ENCODE measurements at places on chromosomes 7 and 10.

DNA sequence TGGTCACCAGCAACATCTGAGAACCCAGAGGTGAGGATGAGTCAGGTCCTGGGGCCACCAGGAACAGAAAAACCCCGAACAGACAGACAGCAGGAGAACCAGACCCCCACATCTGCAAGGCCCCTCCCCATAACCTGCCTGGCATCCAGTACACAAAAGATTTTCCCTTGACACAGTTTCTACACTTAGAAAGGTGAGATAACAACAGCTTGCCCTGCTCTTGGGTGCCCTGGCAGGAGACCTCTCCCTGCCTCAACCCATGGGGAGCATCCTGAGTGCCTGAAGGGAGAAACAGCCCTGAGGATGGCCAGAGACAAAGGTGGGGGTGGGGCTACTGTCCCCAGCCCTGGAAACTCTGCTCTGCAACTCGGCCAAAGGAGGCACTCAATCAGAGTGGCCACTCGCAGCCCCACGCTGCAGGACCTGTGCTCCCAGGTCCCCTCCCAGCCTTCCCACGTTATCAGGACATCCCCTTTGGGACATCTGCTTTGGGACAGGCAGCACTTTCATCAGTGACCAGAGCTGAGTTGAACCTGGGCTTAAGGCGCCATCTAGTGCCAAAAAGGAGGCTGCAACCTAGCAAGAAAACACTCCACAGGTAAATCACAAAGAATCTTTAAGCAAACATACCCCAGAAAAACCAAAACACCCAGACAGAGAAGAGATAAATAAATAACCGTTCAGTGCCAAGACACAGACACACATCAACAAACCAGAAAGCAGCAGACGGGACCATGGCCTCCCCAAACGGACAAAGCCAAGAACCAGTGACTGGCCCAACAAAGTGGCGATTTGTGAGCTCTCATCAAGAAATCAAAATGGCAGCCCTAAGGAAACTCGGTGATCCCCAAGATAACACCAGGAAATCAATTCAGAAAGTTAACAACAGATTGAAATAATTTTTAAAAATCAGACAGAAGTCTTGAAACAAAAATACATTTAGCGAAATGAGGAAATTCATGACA, 233.7 kb downstream of the PTPRN2 start:
- no peak for DNase-seq

DNA sequence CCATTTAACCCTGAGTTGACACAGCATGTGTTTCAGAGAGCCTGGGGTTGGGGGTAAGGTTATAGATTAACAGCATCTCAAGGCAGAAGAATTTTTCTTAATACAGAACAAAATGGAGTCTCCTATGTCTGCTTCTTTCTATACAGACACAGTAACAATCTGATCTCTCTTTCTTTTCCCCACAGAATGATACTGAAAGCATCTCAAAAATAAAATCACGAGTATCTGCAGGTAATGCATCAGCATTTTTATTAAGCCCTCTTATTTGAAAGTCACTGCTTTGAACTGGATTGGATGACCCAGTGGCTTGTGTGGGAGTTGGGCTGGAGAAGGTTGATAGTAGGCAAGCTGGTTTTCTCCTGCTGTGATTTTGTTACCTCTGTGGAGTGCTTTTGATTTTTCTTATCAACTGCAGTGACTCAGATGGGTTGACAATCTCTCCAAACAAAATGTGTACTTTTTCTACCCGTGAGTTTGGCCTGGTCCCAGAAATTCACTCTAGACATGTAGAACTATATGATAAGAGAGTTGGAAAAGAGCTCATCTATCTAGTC, 253.5 kb upstream of the PRKCQ start:
- DNase-seq, result no peak

DNA sequence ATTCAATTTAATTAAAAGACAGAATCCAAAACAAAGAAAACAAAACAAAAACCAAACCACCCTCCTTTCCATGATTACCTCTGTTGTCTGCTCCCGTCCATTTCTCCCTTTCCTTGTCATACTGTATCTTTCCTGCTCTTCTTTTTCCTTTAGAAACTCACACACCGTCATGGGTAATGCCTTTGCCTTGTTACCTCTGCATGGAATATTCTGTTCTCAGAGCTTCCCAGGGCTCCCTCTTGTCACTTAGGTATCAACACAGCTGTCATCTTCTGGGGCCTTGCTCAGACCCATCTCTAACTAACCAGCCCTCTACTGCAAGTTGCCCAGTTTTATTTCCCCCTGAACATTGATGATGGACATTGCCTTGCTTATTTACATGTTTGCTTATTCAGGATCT, 30.2 kb upstream of the GIMAP8 start:
- DNase-seq, result no peak

DNA sequence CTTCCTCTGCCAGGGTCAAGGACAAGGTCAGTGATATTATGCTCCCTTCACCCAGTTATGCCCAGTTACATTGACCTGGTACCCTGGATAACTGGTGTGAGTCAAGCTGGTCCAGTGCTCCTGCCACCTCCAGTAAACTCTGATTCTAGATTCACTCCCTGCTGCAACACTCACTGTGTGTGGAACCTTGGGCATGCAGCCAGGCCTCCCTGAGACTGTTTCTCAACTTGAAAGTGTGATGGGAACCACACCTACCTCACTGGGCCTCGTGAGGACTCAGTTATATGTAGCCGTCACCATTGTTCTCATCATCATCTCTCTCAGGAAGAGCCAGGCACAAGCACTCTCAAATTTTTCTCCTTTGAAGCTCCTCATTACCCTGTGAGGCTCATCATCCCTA, 935 bp upstream of the ZNF736 start:
- no peak for DNase-seq

DNA sequence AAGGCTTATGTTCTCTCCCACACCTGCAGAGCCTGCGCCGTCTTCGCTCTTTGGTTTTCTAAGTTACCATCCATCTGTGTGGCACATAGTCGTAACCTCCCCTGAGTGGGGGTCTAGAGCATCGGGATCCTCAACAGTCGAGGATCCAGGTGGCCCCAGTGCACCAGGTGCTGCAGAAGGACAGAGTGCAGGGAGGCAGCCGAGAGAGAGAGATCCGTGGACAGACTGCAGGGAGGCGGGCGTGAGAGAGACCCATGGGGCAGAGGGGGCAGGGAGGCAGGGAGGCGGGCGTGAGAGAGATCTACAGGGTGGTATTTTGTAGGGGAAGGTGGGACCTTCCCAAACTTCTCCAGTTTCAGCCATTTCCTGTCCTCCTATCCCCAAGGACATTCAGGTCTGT, 42.3 kb downstream of the PFKP start:
- no peak for DNase-seq

- no peak for DNase-seq
Measured at GRCh38 chr7:143416565-143417149, 8.0 kb upstream of the EPHA1 start.

- no peak for DNase-seq
Measured at GRCh38 chr7:95238252-95238943, 85.9 kb downstream of the PON1 start.

All from stimulated activated CD4-positive, alpha-beta T cell treated with anti-CD3 and anti-CD28 coated beads, Interleukin-4, amount 100 ng/mL, for 48 hours (primary cell).